NCI-H460 (cell line): ENCODE measurements at places on chromosomes 12 and 14. TPM values are rescaled to one million over a fixed set of nuclear protein-coding genes. Genes with fewer than 3 reads are reported as not detected.

The KLRC1 gene
- 0.25 TPM in 1 of 2 replicates, not detected in the other for total RNA-seq

The ANO2 gene
- total RNA-seq, result not detected in 2 replicates

GRCh38 chr12:65894624-65895390 is 70.5 kb downstream of the HMGA2 start:
- no peak for DNase-seq

DNA sequence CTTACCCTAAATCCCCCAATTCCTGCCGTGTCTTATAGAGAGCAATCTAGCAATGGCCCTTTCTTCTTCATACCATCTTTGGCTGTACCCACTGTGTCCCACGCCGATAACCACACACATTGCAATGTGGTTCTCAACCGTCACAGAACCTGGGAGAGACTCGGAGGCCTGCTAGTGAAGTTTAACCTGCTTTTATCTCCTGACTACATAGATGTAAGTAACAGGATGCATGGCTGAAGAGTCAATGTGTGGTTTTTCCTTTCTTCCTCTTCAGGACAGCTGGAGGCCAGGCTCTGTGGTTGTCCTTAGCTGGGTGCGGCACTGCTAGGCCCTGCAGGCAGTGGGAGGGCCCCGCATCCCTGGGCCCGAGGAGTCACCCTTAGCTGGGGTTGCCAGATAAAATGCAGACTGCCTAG is 51.3 kb downstream of the ZNF664 start:
- DNase-seq, result no peak

GRCh38 chr12:12999271-12999958 is 650 bp downstream of the HEBP1 start:
- DNase-seq, result no peak

DNA sequence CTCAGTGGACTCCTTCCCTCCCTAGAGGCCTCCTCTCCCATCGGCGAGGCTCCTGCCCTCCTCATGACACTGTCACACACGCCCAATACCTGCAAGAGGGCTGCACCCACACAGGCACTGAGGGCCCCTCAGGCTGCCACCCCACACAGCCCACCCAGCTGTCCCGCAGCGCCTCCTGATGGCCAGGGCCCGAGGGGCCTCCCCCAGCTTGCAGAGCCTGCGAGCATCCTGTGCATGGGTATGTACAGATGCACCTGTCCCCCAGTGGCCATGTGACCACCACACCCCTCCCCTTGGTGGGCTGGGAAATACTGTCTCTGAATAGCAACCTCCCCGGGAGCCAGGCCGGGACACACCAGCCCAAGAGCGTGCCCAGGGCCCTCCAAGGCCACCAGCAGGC is 19.0 kb upstream of the NUDT14 start:
- no peak for DNase-seq

DNA sequence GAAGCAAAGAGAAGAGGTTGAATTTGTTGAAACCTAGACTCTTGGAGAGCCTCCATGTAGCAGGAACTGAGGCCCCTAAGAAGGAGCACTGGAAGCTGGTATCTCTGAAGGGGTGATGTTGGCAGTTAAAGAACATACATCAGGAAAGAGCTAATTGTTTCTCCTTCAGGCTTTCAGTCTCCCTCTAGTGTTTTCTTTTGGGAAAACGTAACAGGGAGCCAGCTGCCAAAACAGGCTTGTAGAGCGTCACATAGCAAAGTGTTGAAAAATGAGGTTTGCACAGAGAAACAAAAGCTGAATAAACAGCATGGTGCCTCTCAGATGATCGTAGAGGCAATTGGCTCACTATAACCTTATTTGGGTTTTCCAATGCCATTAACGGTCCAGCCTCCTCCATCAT is 46.9 kb upstream of the CAND1 start:
- DNase-seq, result no peak

DNA sequence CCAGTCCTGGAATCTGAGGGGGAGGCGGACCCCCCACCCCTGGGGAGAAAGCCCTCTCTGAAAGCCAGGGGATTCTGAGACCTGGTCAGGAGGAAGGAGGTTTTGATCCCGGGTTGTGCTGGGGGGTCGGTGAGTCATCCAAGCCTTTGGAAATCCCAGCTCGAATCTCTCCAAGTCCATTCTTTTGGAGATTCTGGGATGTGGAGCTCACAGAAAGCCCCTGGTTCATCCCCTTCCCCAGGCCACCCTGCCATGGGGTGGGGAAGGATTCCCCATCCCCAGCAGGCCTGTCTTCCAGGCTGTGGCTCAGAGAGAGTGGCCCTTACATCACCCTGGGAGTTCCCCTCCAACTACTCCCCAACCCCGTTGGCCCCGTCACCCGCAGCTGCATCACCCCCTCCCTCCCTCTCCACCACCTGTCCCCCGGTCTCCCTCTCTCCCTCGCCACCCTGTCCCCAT is 14.3 kb downstream of the EXOC3L4 start:
- DNase-seq, result no peak

DNA sequence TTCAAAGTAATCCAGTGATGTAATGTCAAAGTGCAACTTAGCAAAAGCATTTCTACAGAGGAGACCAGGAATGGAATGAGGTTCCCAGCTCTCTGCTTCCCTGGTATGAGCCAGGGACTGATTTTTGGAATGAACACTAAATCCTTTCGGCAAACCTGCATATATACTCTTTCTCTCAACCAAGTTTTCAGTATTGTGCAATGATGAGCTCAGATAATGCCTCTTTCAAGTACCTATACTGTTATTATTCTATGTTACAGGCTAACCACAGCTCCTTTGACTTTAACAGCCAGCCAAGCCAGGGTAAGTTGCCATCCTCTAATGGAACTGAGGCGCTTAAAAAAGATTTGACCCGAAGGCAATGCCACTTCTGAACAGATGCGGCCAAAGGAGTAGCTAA is 104.9 kb upstream of the FSCB start:
- no peak for DNase-seq

- no peak for DNase-seq
Measured at GRCh38 chr12:32052212-32052713, 54.4 kb upstream of the BICD1 start.

GRCh38 chr14:102095871-102096568 is 9.2 kb upstream of the HSP90AA1 start:
- no peak for DNase-seq

DNA sequence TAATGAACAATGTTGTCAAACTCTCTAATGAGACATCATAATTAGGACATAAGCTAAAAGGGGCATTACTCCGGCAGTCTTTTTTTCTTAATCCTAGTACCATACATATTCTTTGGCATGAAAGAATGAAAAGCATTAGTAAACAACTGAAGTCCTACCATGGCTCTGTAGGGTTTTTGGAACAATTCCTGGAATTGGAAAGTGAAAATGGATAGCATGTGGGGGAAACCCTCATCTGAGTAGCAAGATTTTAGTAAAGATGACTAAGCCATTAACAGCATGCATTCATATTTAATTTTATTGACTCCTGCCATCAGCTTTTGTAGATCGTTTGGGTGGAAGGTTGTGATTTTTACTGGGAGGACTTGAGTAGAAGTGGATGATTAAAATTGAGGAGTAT is 216.2 kb upstream of the PDZRN4 start:
- no peak for DNase-seq

DNA sequence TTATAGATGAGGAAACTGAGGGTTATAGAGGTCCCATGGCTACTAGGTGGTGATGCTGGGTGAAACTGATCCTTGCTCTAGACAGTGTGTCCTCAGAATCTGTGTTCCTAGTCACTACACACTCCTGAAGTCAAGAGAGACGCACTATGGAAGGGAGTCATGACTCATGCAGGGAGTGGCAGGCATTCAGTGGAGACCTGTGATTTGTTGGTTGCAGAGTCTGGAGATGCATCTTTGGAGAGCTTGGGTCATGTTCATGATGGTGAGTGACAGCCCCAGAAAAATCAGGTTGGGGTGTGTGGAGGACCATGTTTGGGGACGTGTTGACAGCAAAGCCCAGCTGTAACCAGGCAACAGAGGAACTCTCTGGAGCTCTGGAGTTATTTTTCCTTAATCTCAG is 38.0 kb upstream of the FBXO21 start:
- no peak for DNase-seq

- DNase-seq, result no peak
Measured at GRCh38 chr14:92247341-92247740, 75.6 kb upstream of the SLC24A4 start.

DNA sequence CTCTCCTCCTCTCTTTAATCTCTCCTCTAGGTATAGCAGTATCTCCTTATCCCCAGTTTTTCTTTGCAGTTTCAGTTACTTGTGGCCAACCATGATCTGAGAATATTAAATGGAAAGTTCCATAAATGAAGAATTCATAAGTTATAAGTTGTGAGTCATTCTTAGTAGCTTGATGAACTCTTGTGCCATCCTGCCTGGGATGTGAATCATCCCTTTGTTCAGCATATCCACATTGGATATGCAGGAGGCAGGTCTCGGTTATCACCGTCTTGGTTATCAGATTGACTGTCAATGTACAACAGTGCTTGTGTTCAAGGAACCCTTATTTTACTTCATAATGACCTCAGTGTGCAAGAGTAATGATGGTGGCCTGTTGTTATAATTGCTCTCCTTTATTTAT is 134.0 kb downstream of the TMEM117 start:
- no peak for DNase-seq

DNA sequence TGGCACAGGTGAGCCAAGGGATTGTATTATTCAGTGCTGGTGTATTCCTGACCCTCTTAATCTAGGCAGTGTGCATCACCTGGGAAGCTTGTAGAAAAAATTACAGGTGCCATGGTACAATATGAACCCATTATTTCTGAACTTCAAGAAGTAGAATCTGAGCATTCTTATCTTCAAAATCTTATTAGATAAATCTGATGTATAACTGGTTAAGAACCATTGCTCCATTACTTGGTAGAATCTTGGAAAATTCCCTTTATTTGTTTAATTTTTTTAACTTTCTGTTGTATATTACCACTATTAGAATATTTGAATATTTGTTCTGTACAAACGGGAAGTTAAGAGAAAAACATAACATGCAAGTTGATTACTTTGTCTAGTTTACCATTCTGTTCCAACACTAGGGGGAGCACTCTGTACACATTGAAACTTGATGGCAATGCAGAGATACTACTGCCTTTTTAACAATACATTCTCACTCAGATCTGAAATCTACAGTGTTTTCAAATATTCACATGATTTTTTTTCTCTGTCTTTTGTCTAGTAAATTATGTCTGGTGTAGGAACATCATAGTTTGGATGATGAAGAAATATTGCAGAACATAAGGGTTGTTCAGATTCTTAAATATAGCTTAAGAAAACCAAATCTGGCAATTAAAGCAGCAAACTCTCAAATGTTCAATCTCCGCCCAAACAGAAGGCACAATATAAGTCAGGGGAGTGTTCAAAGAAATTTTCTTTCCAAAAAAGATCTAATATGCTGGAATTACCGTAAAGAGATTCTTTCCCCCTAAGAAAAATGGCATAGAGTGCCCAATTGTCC is 196.6 kb downstream of the PCNX1 start:
- DNase-seq, result peak; percentile 48

- no peak for DNase-seq
Measured at GRCh38 chr12:2288471-2288870, 235.7 kb downstream of the CACNA1C start.

- DNase-seq, result no peak
Measured at GRCh38 chr12:109571773-109572505, 1.4 kb downstream of the MMAB start.
